Lower lobe of right lung (tissue), 2 donors: ENCODE measurements at places on chromosomes 2 and 18.

GRCh38 chr2:12642332-12642731 is 74.4 kb upstream of the TRIB2 start:
- DNase-seq, result no peak

- no peak for DNase-seq
Measured at GRCh38 chr2:86052676-86053075, 53.0 kb downstream of the POLR1A start.

DNA sequence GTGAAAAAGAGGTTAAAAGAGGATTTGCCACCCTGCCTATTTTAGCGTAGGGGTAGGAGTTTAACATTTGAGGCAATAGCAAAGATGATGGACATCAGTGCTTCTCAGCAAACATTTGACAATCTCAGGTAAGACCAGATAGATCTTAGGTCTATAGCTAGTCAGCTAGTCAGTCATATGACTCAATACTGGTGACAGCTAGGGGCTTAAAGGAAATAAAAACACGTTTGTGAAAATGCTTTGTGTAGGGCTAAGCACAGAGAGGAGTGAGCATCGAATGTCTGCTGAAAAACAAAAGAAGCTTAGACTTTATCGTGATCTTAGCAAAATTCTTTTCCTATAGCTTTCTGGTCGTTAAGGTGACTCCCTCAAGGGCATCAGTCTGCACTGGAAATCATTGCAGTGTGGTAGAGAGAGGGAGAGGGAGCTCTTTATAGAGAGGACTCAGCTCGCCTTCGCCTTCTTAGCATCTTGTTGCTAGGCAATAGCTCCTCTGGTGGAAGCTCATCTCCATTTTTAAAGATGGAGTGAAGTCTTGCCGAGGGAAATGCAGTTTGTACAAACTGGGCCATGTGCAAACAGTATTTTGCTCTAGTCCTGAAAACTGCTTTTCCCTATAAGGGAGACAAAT is 62.8 kb upstream of the SLC38A11 start:
- DNase-seq, result no peak

GRCh38 chr18:13982126-13982525 is 66.8 kb upstream of the MC2R start:
- DNase-seq, result no peak

GRCh38 chr2:177147093-177147694 is 65.4 kb upstream of the HNRNPA3 start:
- no peak for DNase-seq

GRCh38 chr18:31044926-31045325 is 2.4 kb upstream of the DSC3 start:
- no peak for DNase-seq

- DNase-seq, result no peak
Measured at GRCh38 chr2:10321622-10322021, 18.9 kb downstream of the HPCAL1 start.

- DNase-seq, result no peak
Measured at GRCh38 chr2:53490659-53491058, 276.9 kb upstream of the CHAC2 start.

DNA sequence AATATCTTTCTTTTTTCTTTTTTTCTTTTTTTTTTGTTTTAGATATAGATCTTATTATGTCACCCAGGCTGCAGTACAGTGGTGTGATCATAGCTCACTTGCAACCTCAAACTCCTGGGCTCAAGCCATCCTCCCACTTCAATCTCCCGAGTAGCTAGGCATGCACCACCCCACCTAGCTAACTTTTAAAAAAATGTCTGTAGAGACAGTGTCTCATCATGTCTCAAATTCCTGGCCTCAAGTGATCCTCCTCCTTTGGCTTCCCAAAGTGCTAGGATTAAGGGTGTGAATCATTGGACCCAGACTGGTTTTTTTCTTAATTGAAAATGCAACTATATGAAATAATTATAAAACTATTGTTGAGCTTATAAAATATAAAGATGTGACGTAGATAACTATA is 9.8 kb upstream of the ZCCHC2 start:
- DNase-seq, result no peak

GRCh38 chr2:12428786-12429185 is 287.9 kb upstream of the TRIB2 start:
- no peak for DNase-seq

GRCh38 chr2:57510704-57511103 is 535.9 kb upstream of the VRK2 start:
- DNase-seq, result no peak

DNA sequence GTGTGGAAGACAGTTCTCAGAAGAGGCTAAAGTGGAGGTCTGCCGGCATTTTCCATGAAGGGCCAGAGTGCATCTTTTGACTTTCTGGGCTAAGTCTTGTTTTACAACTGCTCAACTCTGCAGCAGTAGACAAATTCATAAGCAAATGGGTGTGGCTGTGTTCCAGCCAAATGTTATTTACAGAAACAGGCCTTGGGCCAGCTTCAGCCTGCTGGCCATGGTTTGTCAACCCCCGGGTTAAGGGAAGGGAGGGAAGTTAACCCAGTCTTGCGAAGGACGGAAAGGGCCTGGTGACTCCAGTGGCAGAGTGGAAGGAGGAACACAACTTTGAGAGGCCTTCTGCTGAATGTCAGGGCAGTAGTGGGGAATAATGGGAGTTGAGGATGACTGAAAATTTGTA is 34.3 kb upstream of the NCKAP5 start:
- DNase-seq, result no peak
